Activated CD8-positive, alpha-beta T cell treated with anti-CD3 and anti-CD28 coated beads for 36 hours (primary cell): ENCODE measurements at places on chromosomes 3 and 15.
A peak's percentile ranks its signal among the peaks of the same experiment; 100 is the strongest.

GRCh38 chr15:41493205-41493901 is at the start of gene ITPKA:
Gene ITPKA, plus strand, starts transcription at chr15:41493874. Its CDS starts 54 bp downstream, at chr15:41493928.
- DNase-seq: peak; percentile 95

- no peak for DNase-seq
Observed at GRCh38 chr15:57921371-57921770, 144.1 kb downstream of the ALDH1A2 start.

DNA sequence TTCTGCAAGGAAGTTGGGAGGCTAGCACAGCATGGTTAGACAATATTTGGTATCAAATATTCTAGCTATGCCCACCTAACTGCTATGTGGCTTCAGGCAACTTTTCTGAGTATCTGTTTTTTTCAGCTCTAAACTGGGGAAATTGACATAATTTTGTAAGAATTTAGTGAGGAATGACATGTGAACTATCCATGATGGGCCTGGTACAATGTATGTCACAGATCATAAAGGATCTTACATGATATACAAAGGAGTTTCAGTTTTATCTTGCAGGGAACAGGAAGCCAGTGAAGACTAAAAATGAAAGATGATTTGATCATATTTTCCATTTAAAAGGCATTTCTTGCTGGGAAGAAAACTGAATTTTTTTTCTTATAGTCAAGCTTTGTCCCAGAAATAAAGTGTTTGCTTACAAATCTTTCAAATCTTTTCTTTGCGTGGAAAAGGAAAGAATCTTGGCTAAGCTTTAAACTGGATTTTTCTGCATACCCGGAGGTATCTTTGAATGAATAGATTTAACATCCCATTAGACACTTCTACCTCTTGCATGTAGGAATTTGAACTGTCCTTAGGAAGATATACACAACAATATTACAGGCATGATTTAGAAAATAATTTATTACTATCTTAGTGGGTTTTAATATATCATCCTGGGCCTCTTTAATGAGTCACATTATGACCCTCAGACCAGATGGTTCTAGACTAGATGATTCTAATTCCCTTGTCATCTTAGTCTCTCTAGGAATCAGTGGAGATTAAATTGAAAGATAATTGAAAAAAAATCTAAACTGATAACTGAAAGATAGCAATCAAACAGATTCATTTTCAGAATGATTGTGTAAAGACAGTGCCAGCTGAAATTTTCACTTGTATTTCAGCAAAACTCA is 436.0 kb upstream of the THBS1 start:
- no peak for DNase-seq

GRCh38 chr15:38164061-38164460 is 88.6 kb upstream of the SPRED1 start:
- DNase-seq: no peak

DNA sequence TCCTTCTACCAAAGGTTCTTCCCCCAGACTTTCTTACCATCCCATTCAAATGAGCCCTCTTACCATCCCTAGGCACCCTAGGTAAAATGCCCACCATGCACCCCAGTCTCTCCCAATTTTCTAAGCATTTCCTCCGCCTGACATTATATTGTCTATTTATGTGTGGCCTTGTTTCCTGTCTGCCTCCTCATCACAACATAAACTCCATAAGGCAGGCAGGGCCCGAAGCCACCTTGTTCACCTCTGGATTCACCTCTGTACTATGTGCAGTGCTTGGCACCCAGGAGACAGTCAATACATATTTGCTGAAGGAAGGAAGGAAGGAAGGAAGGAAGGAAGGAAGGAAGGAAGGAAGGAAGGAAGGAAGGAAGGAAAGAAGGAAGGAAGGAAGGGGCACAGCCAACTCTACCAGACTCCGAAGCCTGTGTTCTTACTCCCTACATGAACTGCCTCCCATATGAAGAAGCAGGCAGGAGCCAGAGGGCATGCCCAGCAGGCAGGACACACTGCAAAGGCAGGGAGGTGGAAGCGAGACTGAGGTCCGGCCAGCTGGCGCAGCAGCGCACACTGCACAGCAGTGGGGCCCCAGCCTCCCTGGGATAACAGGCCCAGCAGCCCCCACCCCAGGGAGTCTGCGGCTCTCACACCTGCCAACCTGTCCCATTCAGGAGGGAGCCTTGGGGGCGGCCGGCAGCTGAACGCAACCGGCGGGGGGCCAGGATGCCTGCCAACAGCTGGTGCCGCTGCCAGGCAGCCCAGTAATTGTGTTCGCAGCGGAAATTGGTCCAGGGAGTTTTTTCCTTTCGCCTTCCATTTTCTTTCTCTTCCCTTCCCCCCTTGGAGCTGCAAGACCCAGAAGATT is 106.0 kb upstream of the LINGO1 start:
- DNase-seq: no peak

DNA sequence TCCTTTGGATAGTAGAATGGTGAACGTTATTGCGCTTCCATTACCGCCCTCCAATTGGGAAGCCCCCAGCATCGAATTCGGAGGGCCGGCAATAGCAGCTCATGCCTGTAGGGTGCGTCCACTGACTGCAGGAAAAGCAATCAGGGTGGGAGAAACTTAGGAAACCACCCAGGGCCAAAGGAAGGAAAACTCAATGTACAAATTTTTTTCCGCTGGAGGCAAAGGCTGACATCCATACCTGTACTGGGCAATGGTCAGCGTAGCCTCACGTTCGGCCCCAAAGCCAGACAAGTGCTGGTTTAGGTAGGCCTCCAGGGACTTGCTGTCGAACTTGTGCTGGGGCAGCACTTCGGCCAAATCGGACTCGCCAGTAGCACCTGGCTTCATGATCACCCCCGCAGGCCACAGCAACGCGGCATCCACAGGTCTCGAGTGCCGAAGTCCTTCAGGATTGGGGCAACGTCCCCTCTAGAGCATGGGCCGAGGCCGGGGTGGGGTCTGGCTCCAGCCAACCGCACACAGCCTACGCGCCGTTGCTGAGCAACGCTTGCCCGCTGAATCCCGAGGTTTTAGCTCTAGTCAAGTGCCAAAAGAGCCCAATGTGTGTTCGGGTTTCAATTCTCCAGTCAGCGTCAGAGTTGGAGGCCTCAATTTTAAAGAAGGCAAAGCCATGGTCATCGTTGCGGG is at the start of gene ACAD11:
TSS of gene ACAD11 (minus strand) at position 445 of the 687 bp plus-strand sequence. CDS start at position 387, 58 bp downstream.
- peak; percentile 70 for DNase-seq

- no peak for DNase-seq
Observed at GRCh38 chr15:68749793-68750192, 70.9 kb downstream of the ANP32A start.

DNA sequence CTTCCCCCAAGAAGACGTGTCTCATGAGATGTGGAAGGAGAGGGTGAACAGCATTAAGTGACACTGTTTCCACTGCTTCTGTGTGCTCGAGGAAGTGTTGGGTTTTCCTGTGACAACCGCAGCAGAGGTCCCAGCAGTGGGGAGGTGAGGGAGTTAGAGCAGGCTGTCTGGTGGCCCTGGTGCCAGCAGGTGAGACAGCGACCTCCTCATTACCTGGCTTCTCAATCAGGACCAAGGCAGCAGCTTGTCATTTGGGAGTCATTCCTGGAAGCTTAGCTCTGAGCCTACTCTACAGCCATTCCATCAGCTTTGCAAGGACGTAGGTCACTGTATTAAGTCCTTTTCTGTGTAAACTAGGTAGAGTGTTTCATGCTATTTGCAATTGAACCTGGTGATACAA is 63.3 kb upstream of the RGMA start:
- DNase-seq: peak; percentile 9

DNA sequence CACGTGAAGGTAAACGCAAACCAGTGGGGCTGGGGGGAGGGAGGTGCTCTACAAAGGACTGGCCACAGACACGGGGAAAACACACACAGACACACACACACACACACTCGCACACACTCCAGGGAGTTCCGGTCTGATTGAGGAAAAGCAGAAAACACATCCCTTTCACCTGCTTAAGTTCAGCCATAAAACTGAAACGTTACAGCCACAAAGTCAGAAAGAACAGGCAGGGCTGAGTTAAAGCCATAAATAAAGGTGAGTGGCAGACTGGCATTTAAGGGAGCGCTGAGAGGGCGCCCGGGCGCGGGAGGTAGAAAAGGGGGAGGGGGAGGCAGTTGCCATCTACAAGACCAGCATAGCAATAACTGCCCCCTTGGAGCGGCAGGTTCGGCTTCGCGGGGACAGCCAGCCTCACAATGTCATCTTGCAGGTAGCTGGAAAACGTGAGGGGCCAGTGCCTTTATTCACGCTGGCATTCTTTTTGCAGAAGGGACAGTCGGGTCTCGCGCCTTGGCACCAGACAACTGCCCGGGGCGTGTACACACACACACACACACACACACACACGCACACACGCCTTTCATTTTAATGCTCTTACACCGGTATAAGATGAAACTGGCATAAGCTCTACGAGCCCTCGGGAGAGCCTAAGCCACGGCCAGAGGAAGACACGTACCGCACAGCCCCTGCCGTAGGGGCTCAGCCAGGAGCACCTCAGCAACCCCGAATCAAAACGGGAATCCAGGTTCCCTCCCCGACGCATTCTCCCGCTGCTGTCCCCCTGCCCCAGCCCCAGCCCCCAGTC is 866 bp downstream of the TNIK start:
- DNase-seq: peak; percentile 67

DNA sequence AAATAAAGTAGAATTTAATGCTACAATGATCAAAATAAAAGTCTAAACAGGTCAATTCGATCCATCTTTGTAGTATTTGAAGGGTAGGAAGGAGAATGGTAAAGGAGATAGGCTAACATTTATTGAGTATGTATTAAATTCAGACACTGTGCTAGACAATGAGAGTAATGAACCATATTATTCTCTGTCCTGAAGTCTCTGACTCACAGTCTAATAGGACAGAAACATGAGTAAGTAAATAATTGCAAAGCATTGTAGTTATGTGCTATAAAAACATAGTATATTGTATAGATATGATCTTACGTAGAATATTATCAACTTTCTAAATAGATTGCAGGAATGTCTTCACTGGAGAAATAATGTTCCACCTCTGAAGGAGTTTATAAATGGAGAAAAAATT is 64.5 kb downstream of the MDFIC2 start:
- no peak for DNase-seq

- no peak for DNase-seq
Observed at GRCh38 chr3:109149078-109149477, 12.6 kb downstream of the C3orf85 start.
